ENCODE measurements at places on chromosomes 5 and 9. TPM values are rescaled to one million over a fixed set of nuclear protein-coding genes. Genes with fewer than 3 reads are reported as not detected.
A peak's percentile ranks its signal among the peaks of the same experiment; 100 is the strongest.

Gene ARHGEF37
- 0.76 TPM for total RNA-seq

DNA sequence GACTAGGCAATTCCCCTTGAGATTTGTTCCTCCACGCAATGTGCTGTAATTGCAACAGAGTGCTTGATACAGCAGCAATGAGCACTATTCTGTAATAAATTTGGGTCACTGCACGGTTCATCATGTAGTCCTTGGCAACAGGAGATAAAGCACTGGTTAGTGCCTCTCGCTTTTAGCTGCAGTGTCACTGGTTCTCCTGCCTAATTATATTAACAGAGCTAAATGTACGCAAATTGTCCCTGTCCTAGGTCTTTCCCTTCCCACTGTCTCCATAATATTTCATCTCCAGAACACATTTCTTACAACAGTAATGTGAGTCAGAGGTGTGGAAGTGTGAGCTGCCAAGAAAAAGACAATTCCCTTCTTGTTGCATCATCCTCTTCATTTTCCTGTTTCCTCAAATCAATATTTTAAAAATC is 553.1 kb downstream of the ZNF608 start:
- H3K4me1 ChIP-seq: peaks cover 16% of the 10 kb centered on the region
- no peaks in the 10 kb centered on the region for H3K36me3 ChIP-seq
- 0 out of 2 replicates have a peak overlapping the region, but pooled peaks have one; percentile 3 for H3K27ac ChIP-seq
- H3K27me3 ChIP-seq: no peaks in the 10 kb centered on the region
- peak overlapping the region; percentile 6 for H3K4me3 ChIP-seq

GRCh38 chr9:93654351-93654961 is 78.1 kb downstream of the PHF2 start:
- H3K27me3 ChIP-seq: no peaks in the 10 kb centered on the region
- no peaks in the 10 kb centered on the region for H3K36me3 ChIP-seq
- no peaks in the 10 kb centered on the region for H3K4me1 ChIP-seq
- H3K27ac ChIP-seq: no peak overlapping the region
- no peak for DNase-seq
- H3K4me3 ChIP-seq: no peak overlapping the region

Gene CDH10
- 1.6 TPM for total RNA-seq

DNA sequence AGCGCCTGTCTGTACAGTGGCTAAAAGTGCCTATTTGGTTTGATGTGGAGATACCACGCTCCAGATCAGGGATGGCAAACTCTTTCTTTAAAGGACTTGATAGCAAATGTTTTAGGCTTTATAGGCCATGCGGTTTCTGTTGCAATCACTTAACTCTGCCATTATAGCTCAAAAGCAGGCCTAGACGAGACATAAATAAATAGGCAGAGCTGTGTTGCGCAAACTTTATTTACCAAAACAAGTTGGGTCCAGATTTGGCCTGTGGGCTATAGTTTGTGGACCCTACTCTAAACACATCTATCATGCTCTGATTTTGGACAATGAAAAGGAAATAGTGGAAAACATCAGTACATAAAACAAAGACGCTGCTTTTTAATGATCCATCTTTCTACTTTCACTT is 79.2 kb downstream of the PTCH1 start:
- H3K27ac ChIP-seq: no peak overlapping the region
- no peaks in the 10 kb centered on the region for H3K27me3 ChIP-seq
- no peak for DNase-seq
- no peaks in the 10 kb centered on the region for H3K36me3 ChIP-seq

DNA sequence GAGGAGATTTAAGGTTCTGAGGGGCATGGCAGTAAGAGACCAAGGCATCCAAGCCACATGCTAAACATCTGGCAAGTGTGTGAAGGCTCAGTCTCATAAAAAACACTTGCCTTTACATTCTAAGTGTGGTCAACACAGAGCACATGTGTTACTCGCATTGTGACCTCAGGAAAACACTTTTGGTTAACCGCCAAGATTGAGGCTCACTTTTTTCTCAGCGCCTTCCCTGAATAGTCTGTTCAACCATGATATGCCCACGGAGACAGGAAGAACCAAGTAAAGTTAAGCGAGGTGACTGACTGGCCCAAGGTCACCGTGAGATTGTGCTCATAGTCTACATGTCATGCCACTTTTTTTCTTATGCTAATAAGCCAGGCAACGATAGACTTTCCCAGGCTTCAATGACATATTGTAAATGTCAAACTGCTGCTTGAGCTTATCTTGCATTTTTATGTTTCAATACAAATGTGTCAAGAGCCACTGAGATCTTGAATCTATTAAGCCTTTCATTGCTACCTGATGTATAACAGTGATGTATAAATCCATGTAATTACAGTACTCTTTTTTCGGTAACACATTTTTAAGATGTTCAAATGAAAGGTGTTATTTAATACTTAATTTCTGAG is 21.1 kb upstream of the IL9 start:
- no peaks in the 10 kb centered on the region for H3K36me3 ChIP-seq
- H3K4me1 ChIP-seq: peaks cover 26% of the 10 kb centered on the region
- no peak overlapping the region for H3K27ac ChIP-seq
- H3K27me3 ChIP-seq: no peaks in the 10 kb centered on the region

DNA sequence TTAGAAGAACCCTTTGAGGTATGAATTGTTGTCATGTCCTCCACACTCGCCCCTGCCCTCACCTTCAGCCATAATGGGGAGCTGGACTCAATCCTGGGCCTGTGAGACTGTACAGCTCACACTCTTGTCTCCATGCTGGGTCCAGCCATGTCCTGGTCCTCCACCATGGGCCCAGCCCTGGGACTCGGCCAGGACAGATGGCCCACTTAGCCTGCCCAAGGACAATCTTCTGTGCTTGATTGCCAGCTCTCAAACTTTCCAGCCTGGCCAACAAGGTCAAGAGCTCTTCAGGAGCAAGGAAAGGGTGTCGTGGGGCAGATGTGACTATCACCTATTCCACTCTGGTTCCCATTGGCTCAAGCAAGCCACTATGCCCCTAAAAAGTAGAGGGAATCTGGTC is 90.8 kb downstream of the HRH2 start:
- H3K4me3 ChIP-seq: no peak overlapping the region
- DNase-seq: no peak
- no peaks in the 10 kb centered on the region for H3K27me3 ChIP-seq
- no peak overlapping the region for H3K27ac ChIP-seq
- H3K4me1 ChIP-seq: no peaks in the 10 kb centered on the region
- H3K36me3 ChIP-seq: no peaks in the 10 kb centered on the region

Gene ISCA1
- 55.9 TPM for total RNA-seq

DNA sequence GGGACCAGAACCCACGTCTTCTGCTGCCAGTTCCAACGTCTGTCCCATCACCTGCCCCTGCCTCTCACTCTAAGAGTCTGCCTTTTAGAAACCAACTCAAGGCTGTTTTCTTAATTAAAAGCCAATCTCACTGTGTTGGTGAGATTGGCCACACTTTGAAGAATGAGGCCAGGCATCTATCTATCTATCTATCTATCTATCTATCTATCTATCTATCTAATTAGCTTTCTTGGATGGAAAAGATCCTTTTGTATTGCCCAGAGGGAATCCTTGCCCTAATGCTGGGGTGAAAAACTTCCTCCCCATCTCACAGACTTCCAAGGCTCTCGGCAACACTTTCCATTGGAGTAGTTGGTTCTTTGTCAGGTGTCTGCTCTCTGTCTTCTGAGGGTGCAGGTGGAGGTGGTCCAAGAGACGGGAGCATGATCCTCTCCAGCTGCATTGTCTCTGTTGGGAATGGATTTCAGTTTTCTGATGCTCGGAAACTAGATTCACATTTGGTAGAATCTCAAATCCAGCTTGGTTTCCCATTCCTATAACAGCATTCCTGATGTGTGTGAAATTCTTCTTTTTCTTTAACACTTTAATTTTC is 57.9 kb downstream of the GALNT12 start:
- H3K27me3 ChIP-seq: no peaks in the 10 kb centered on the region
- H3K4me3 ChIP-seq: no peak overlapping the region
- H3K27ac ChIP-seq: no peak overlapping the region
- DNase-seq: no peak

- H3K27ac ChIP-seq: no peak overlapping the region
- H3K27me3 ChIP-seq: no peaks in the 10 kb centered on the region
- no peaks in the 10 kb centered on the region for H3K4me1 ChIP-seq
- DNase-seq: no peak
- no peak overlapping the region for H3K4me3 ChIP-seq
Observed at GRCh38 chr5:74294231-74294705, 346.3 kb downstream of the ENC1 start.
